ENCODE measurements at places on chromosomes 12 and 14.

DNA sequence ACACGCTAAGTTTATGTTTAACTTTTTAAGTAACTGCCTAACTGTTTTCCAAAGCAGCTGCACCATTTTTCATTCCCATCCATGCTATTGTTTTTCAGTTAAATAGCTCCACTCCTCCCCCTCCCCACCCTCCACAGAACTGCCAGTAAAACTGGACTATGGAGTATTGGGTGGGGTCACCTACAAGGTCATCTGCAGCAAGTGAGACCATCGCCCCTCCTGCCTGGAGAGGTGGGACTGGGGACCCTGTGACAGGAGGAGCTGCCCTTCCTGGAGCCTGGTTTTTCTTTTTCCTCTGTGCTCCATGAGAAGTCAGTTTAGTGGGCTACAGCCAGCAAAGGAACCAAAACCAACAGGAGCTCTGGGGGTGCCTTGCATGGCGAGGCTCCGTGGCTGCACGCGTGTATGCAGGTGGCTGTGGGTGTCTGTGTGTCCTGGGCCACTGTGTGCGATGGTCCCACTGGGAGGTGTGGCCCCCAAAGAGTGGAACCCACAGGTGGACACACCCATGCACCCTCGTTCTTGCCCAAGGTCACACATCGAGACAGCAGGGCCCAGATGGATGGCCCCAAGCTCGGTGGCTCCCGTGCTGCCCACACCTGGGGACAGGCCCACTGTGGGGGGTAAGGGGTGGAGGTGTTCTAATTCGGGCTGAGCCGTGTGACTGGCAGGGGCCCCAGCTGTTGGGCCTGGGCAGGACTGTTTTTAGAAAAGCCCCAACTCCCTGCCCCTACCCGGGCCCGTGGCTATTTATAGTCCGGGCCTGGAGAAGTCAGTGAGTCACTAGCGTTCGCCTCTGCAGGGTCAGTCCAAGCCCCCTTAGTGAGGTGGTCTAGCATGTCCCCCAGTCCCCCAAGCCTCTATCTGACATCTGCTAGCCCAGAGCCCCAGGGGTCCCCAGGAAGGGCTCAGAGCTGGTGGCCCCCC lies 2.3 kb upstream of the ADSS1 start:
- DNase-seq = no peak

DNA sequence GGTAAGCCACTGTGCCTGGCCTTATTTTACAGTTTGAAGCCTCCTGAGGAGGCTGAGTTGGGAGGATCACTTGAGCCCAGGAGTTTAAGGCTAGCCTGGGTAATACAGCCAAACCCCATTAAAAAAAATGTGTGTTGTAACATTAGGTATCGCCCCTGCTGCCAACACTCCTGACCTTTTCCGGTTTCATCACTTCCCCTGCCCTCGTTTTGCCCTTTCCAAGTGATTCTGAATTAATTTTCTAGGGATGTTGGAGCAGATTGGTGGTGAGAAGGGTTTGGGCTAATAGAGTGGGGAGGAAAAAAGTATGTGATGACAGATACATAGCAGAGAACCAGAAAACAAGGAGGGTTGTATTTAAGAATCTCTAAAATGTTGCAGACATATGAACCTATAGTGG lies 25.6 kb upstream of the C12orf71 start:
- DNase-seq = no peak

- no peak for DNase-seq
Observed at GRCh38 chr12:76504606-76505005, 55.0 kb downstream of the OSBPL8 start.

DNA sequence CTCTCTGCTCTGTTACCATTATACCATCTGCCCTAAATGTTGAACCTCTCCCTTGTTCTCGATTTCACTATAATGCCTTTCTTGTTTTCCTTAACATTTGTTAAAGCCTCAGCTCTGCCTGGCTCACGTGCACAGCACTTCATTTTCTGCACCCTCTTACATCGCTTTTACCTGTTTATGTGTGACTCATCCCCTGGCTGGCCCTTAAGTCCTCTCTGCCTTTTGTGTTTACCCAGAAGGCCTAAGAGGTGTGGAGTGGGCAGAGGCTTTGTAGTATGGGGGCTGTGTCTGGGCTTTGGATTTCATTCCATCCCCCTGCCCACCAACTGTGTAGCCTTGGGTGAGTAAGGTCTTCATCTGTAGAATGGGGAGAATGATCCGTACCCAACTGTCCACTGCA lies 36.5 kb downstream of the UBE3B start:
- DNase-seq = no peak

DNA sequence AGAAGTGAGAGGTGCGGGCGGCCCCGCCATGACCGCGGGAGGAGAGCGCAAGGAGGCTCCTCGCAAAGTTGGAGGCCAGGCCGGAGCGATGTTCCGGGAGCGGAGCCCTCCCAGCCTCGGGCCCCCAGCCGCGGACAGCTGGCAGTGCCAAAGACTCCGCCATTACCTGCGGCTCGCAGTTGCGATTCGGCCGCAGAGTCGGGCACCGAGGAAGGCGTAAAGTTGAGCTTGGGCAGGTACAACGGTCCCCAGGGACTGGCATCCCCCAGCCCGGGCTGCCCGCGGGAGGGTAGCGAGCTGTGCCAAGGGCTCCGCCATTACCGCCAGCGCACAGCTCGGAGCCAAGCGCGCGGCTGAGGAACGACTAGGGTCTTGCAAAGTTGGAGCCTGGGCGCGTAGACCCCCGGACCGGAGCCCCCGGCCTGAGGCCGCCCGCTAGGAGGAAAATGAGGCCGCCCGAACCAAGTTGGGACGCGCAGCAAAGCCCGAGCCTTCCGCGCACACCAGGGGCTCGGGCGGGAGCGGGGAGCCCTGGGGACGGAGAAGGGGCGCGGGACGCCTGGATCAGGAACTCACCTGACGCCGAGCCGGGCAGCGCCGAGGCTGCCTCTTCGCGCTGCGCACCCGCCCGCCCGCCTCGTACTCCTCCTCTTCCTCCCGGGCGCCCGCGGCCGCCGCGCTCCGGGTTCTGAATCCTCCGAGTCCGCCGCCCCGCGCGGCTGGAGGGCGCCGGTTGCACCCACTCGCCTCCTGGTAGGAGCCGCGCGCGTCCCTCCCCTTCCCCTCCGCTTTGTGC lies 677 bp downstream of the NOS1 start:
- no peak for DNase-seq

DNA sequence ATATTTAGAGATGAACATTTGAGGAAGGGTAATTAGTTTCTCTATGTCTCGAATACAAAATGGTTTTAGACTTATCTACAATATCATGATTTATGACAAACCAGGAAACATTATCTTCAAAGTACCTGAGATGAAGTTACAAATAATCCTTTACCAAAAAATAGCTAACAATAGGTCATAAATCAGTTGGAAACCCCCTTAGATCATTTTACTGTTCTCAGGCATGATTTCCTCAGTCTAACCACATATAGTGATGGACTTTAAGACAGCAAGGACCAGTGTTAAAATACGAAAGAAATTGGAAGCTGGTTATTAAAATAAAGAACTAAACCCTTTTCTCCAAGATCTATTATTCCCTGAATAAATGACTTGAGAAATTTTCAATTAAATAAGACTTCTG lies 235.4 kb downstream of the RASSF9 start:
- DNase-seq = no peak

DNA sequence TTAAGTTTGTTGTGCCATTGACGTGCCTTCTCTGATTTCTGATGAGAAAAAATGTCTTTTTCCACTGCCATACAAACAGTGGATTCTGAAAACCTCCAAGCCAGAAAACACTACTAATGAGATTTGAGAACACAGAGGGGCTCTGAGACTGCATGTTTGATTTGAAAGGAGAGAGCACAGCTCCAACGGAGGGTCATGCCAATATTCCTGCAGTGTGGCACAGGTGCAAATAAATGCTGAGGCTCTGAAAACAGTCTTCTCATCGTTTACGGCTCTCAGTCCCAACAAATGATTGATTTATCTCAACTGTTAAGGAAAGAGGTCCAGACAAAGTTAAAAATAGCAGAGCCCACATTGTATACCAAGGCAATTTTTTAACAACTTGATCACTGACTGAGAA lies 128.7 kb downstream of the KCNH5 start:
- DNase-seq = no peak

DNA sequence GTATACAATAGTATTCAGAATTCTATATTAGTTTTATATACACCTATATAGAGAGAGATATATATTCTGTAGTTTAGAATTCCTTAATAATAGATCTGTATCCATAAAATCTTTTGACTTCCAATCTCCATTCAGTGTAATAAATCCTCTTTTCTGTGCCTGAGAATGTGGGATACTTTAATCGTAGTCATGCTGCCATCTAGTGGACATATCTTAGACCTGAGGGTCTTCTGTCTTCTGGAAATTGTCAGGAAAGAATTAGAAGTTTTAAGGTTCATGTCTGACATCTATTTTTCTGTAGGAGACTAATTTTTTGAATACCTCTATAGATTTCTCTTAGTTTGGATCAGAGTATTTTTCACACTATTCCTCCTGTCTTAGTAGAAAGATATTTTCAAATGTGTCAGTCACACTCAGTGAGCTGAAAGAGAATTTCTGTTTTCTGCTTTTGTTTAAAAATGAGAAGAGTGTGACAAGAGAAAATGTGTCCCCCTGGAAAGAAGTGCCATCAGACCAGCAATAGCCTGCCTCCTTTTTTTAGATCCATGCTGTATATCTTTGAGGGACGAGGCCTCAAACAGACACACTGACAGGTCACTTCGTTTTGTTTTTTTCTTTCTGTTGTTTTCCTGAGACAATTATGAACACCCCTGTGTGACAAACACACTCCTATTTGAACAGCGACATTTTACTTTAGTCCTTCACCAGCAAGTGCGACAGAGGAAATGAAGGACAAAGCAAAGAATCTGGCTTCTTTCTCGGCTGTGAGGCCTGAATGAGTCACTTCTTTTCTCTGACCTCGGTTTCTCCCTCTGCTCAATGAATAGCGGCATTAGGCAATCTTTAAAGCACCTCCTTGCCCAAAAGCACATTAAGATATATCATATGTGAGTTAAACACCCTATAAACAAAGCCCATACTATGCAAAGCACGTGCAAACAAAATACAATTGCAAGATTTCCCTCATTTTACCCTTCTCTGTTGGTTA lies 96.3 kb downstream of the GALC start:
- DNase-seq = peak; percentile 53

DNA sequence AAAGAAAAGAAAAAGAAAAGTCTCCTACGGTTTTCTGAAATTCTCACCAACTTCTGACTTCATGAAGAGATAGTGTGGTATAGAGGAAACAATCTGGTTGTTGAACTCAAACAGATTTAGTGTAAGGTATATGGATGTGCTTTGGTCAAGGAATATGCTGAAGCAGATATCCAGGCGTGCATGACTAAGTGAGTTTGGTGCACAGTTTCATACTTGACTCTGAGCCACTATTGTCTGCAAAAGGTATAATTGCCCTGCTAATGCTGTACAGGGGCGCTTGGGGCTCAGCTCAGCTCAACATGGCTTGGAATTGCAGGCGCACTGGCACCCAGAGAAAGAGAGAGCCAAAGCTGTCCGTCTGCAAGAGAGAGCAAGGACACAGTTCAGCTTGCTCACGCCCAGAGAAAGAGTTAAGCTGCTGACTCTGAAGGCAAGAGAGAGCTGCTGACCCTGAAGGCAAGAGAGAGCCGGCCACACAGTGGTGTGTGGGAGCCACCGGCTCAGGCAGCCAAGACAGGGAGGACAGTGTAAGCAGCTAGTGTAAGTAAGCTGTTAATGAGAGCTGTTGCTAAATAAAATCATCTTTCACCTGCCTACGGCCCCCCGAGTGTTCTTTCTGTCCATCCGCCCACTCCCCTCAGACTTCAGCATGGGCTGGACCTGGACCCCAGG lies 66.4 kb upstream of the SLC38A4 start:
- no peak for DNase-seq

- no peak for DNase-seq
Observed at GRCh38 chr14:53533384-53533970, 380.4 kb upstream of the DDHD1 start.

- no peak for DNase-seq
Observed at GRCh38 chr12:29320295-29321085, 60.5 kb downstream of the ERGIC2 start.

DNA sequence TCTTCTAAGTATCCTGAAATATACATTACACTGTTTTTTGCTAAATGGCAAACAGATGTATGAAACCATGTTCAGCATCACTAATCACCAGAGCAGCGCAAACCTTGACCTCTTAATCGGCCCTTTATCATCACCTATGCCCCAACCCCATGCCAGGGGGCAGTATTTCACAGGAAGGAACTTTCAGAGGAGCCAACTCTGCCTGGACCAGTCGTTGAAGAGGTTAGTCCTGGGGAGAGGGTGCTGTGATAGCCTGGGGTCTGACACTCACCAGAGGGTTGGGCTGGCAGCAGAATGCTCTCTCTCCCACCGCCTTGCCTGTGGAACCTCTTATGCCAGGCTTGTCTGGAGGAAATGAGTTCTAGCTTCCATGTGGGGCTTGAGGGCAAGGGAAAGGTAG lies 411.7 kb downstream of the TMEM117 start:
- DNase-seq = peak; percentile 8

- no peak for DNase-seq
Observed at GRCh38 chr12:130743176-130743575, 27.1 kb upstream of the RIMBP2 start.

- no peak for DNase-seq
Observed at GRCh38 chr12:66050610-66051009, 79.9 kb downstream of the LLPH start.

GRCh38 chr12:32115404-32116104 lies 8.9 kb downstream of the BICD1 start:
- peak; percentile 79 for DNase-seq

GRCh38 chr12:47079981-47080724 lies 394 bp upstream of the AMIGO2 start:
- peak; percentile 32 for DNase-seq

GRCh38 chr12:113351089-113351488 lies 7.3 kb upstream of the PLBD2 start:
- DNase-seq = no peak

- DNase-seq = peak; percentile 88
Observed at GRCh38 chr14:93375673-93376156, 28.7 kb downstream of the COX8C start.

- peak; percentile 88 for DNase-seq
Observed at GRCh38 chr12:117521346-117521745, 159.9 kb upstream of the NOS1 start.

GRCh38 chr12:110179291-110179690 lies 55.1 kb downstream of the IFT81 start:
- no peak for DNase-seq

GRCh38 chr14:47874350-47874749 lies 198.9 kb upstream of the MDGA2 start:
- no peak for DNase-seq

GRCh38 chr14:32413967-32414640 lies 85.0 kb downstream of the AKAP6 start:
- no peak for DNase-seq

DNA sequence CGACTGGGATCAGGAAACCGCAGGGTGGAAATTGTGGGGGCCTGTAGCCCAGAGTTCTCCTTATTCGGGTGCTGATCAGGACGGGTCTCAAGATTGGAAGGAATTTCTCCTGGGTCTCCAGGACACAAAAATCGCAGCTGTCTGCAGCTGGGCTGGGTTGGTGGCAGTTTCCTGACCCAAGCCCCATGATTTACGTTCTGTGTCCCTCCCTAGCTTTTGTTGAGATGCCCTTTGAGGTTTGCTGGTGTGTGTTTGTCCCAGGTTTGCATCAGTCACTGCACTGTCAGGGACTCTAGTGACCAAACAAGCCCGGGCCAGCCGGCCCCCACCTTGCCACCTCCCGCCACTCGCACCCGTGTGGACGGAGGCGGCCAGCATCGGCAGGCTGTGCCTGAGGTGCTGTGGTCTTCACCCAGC lies 89.5 kb downstream of the FBXL14 start:
- DNase-seq = no peak

GRCh38 chr14:74735125-74735524 lies 22.2 kb downstream of the FCF1 start:
- no peak for DNase-seq

All from NB4 (cell line).